BJ (cell line): ENCODE measurements at places on chromosomes 1 and 21. TPM values are rescaled to one million over a fixed set of nuclear protein-coding genes. Genes with fewer than 3 reads are reported as not detected.

- no peak for DNase-seq
These were observed 29.6 kb downstream of the RNU1-1 start for GRCh38 chr1:16484501-16484835.

DNA sequence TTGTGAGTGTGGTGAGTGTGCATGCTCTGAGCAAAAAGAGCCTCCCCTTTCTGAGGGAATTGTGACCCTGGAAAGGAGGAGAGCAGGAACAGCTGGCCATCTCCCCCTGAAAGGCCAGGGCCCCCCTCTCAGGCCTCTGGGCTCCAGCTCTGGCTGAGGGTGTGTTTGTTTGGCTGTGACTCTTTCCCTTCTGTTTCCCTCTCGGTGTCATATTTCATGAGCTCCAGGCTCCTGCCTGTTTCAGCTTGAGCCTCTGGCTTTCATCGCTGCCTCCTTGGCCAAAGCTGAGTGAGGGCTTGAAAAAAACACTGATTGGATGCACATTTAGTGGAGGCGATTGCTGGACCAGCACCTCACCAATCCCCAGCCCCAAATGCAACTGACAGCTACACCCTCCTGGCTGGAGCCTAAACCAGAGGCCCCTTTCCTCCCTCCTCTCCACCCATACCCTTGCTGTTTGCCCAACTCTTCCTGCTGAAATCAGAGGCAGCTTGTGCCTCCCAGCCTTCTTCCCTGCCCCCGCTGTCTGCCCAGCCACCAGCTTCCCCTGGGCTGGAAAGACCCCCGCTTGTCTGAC, 64.1 kb downstream of the DDR2 start:
- DNase-seq: peak; percentile 53

GRCh38 chr1:61084491-61085031, 2.2 kb downstream of the NFIA start:
- no peak for DNase-seq

The MCOLN2 gene
- 0.29 and 1.1 TPM in 2 replicates for polyA plus RNA-seq

GRCh38 chr1:245859493-245860114, 647.5 kb downstream of the SMYD3 start:
- no peak for DNase-seq

The LCE2A gene
- not detected in 2 replicates for polyA plus RNA-seq

GRCh38 chr21:36695283-36695634, 3.7 kb upstream of the SIM2 start:
- no peak for DNase-seq

GRCh38 chr1:94522304-94522703, 19.3 kb downstream of the F3 start:
- DNase-seq: no peak

- DNase-seq: peak; percentile 20
These were observed 2.4 kb upstream of the RNU11 start for GRCh38 chr1:28646040-28646439.

The KRTAP13-2 gene
- polyA plus RNA-seq: not detected in 2 replicates

The IQGAP3 gene
- 16.9 and 28.1 TPM in 2 replicates for polyA plus RNA-seq

DNA sequence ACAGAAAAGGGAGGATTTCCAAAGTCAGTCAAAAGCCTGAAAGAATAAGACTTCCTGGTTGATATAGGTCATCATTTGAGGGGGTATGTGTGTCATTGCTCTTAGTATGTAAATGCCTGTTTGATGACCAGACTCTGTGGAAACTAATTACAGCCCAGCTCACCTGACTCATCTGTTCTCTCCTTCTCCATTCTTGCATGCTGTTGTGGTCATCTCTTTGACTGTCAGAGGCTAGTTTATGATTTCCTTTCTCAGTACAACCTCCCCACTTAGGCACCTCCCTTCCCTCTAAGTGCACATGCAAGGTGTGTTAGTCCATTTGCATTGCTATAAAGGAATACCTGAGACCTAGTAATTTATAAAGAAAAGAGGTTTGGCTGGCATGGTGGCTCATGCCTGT, 2.4 kb upstream of the C1orf116 start:
- peak; percentile 54 for DNase-seq

The PRMT6 gene
- 10.5 and 11.1 TPM in 2 replicates for polyA plus RNA-seq

The TPRG1L gene
- polyA plus RNA-seq: 45.8 and 52.1 TPM in 2 replicates

DNA sequence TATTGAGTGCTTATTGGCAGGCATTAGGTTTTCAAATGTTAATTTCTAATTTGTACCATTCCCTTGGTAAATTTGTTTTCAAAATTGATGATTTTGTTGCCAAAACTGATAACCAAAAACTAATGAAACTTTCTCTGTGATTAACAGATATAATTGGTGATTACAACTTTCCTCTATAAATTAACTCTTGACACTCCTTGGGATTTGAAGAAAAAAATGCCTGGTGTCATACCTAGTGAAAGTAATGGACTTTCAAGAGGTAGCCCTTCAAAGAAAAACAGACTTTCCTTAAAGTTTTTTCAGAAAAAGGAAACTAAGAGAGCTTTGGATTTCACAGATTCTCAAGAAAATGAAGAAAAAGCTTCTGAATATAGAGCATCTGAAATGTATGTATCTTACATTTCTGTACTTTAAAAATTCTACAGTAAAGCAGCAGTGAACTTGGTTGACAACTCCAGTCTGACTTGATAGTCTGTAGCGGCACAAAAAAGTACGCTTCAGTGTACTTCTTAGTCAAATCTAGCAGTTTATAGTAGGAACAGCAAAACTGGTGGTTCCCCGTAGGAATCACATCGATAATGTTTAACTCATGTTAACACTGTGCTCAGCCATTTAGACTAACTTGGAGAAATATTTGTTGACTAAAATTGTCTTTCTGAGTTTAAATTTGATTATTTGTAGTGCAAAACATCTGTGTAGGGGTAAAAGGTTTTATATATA, 3.0 kb downstream of the USP1 start:
- no peak for DNase-seq

- DNase-seq: no peak
These were observed 216.9 kb downstream of the APP start for GRCh38 chr21:25953659-25954058.

DNA sequence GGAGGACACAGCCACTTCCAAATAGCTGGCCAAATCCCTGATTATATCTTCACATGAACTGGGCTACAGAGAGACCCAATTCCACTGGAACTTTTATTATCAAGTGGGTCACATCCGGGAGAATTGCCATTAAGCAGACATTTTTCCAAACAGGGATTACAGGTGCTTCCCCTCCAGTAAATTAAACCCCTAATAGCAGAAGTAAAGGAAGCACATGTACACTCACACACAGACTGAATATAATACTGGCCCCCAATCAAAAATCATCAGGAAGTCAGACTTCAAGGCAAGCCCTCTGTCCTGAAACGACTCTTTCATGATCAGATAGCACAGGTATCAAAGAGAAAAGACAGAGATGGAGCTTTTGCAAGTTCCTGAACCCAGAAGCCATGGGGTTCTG, 118.6 kb upstream of the PPP2R5A start:
- no peak for DNase-seq

The GNAT2 gene
- 0.09 and 0.15 TPM in 2 replicates for polyA plus RNA-seq

GRCh38 chr1:247441606-247442005, 16.3 kb downstream of the OR2B11 start:
- no peak for DNase-seq
